Cerebellar nuclear complex (tissue), 1 donor: ENCODE measurements at places on chromosomes 1 and 21.

- no peak for DNase-seq
These were observed 24.0 kb downstream of the QSOX1 start for GRCh38 chr1:180178511-180179161.

GRCh38 chr21:28309596-28309995 is 683.1 kb downstream of the LTN1 start:
- DNase-seq: no peak

GRCh38 chr1:67874501-67875111 is 41.3 kb upstream of the GNG12 start:
- no peak for DNase-seq

DNA sequence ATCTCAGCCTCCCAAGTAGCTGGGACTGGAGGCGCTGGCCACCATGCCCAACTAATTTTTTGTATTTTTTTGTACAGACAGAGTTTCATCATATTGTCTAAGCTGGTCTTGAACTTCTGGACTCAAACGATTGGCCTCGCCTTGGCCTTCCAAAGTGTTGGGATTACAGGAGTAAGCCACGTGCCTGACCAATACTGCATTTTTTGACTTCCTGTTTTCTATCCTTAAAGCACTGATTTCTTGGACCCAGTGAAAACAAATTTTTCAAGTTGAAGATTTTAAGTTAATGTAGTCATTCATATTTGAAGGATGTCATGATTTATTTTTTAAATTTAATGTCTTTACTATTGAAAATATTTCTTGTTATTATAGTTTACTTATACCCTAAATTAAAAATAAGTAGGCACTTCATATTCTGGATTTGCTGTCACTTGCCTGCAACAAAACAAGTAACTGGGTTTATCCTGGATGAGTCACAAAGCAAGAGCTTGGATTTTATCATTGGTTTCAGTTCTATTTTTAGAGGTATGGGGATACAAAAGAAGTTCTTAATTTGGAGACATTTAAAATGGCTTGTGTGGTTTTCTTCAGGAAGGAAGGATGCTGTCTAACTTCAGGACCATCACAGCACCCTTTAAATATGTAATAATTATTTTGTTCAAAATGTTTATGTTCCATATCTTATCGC is 2.2 kb upstream of the VPS45 start:
- no peak for DNase-seq

GRCh38 chr1:7769673-7770412 is 1.3 kb upstream of the VAMP3 start:
- no peak for DNase-seq

GRCh38 chr1:23283667-23284602 is 60.1 kb downstream of the HNRNPR start:
- no peak for DNase-seq

GRCh38 chr1:109186733-109187086 is 27.0 kb upstream of the SARS1 start:
- DNase-seq: no peak

GRCh38 chr1:24928689-24929397 is 1.2 kb downstream of the RUNX3 start:
- no peak for DNase-seq

- no peak for DNase-seq
These were observed 9.2 kb upstream of the SNAPIN start for GRCh38 chr1:153649137-153649862.

DNA sequence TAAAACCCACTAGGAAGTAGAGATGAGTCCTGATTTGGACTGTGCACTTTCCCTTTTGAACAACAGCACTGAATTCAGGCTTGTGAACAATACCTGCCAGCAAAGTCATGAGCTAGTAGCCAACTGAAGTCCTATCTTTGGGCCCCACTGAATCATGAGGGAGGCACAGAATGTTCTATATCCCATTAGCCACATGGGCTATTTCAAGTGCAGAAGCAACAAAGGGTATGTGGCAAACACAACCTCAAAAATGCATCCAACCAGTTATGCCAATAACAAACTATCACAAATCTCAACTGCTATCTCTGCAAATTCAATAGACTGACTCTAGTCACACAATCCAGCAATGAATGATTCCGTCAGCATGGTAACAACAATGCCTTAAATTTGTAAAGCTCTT is 276.0 kb downstream of the MRPL39 start:
- DNase-seq: no peak

- no peak for DNase-seq
These were observed 8.9 kb upstream of the GOLT1A start for GRCh38 chr1:204222764-204223055.

- DNase-seq: no peak
These were observed 74.8 kb upstream of the PDE4B start for GRCh38 chr1:65717815-65718454.

DNA sequence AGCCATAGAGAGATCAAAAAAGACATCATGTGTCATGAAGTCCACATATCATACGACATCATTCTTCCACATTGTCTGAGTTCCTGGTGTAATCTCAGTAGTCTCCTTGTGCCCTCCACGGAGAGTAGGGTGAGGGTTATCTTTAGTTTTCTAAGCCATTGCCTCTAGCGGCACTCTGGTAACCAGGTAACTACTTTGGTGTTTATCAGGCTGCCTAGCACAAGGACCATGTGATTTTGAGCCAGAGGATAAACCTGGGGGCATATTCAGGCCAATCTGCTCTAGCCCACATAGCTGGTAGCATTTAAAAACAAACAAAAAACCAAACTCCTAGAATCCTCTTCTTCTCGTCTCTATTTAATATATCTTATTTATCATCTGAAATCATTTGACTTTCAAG is 147.4 kb downstream of the GDAP2 start:
- no peak for DNase-seq

GRCh38 chr1:228900886-228901392 is 165.7 kb downstream of the RHOU start:
- no peak for DNase-seq

DNA sequence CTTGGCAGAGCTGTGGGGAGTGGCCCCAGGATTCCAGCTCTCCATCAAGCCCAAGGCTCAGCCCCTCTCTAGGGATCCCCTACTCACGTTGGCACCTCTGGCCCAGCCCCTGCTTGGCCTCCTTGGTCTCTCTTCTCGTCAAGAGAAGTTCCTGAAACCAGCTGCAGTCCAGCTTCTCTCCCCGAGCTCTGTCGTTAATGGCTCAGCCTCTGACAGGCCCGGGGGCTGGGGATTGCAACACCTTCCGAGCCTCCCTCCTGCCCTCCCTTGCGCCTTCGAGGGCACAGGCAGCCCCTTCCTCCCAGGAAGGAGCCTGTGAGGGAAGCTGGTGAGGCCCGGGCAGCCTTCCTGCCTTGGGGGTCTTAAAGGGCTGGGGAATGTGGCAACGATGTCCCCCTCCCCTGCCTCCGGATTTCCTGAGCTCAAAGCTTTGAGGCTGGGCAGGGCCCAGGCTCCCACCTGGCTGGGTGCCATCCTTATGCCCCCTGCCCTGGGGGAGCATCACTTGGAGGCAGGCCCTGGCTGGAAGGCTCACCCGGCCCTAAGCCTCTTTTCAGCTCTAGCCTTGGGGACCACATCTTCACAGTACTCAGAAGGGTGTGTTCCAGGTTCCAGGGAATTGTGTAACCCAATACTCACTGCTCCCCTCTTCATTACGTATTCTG is at the start of gene CSF3R:
TSS of gene CSF3R (minus strand) at position 190 of the 665 bp plus-strand sequence. CDS start 3,417 bp downstream, outside the sequence.
- no peak for DNase-seq

DNA sequence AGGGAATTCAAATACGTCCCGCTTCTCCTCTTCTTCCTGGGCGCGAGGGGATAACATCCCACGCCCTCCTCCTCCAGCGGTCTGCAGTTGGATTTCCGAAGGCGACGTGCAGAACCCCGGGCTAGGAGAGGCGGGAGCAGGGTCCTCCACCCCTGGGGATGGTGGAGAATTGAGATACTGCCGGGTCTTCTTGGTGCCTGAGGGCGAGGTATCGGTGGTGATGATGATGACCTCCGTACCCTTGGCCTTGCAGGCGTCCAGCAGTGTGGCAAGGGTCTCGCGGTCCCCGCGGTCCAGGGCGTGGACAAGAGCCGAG is 3.2 kb upstream of the LIX1L start:
- no peak for DNase-seq

DNA sequence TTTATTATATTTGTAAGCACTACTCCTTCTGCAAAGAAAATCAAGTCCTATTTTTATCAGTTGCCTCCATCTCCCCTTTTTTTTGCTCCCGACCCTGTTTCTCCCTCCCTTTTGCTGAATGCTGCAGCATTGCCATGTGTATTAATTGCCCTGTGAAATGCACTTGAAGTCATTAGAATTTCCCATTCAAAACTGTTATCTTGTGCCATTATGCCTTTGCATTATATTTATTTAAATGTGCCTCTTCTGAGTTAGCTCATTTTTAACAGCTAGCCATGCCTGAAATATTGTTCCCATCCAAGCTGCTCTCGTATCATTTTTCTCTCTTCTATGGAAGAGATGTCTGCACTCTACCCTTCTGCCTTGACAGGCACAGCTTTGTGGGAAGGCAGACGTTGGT is 404.0 kb upstream of the PLXNA2 start:
- DNase-seq: no peak

- no peak for DNase-seq
These were observed 72.9 kb downstream of the SIK1 start for GRCh38 chr21:43354026-43354420.

DNA sequence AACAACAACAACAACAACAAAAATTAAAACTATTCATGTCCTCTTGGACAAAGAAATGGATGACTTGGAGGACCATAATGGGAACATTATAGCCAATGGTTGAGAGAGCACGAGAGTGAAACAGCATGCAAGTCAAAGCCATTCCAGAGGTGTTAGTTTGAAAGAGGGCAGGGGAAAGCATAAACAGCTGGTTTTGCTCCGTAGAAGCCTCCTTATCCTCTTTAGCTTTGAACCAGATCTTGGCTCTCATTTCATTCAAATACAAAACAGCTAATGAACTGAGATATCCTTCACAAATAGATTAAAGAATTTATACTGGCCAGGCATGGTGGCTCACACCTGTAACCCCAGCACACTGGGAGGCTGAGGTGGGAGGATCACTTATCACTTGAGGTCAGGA is 8.7 kb upstream of the SMG7 start:
- no peak for DNase-seq

- DNase-seq: no peak
These were observed 97.0 kb downstream of the CHRM3 start for GRCh38 chr1:239483391-239483790.

- no peak for DNase-seq
These were observed 80.2 kb upstream of the F3 start for GRCh38 chr1:94621802-94622201.

- DNase-seq: no peak
These were observed 83.4 kb upstream of the PLPPR4 start for GRCh38 chr1:99180915-99181314.

DNA sequence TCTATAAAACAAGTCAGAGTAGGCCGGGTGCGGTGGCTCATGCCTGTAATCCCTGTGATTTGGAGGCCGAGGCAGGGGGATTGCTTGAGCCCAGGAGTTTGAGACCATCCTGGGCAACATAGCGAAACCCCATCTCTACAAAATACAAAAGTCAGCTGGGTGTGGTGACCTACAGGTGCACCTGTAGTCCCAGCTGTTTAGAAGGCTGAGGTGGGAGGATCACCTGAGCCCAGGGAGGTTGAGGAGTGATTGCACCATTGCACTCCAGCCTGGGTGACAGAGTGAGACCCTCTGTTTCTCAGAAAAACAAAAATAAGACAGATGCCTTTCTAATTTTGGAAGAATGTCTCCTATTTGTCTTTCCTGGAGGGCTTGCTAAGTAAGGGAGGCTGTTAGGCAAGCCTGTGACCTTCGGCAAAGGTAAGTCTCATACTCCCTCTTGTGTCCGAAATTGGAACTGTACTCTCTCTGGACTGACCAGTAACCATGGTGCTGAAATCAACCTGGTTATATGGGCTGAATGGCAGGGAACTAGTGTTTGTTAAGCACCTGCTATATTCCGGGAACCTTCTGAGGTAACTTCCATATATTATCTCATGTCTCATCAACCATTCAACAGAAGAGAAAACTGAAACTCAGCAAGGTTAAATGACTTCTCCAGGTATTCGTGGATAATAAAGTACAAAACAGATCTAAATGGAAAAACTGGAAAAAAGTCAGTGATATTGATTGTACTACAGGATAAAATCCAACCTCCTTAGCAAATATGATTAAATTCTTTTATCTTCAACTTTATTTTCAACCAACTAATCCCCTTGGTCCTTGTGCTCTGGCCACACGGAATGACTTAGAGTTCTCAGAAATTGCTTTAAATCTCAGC is 11.8 kb upstream of the RAB3B start:
- DNase-seq: no peak

GRCh38 chr1:246383791-246384190 is 123.3 kb downstream of the SMYD3 start:
- DNase-seq: no peak

DNA sequence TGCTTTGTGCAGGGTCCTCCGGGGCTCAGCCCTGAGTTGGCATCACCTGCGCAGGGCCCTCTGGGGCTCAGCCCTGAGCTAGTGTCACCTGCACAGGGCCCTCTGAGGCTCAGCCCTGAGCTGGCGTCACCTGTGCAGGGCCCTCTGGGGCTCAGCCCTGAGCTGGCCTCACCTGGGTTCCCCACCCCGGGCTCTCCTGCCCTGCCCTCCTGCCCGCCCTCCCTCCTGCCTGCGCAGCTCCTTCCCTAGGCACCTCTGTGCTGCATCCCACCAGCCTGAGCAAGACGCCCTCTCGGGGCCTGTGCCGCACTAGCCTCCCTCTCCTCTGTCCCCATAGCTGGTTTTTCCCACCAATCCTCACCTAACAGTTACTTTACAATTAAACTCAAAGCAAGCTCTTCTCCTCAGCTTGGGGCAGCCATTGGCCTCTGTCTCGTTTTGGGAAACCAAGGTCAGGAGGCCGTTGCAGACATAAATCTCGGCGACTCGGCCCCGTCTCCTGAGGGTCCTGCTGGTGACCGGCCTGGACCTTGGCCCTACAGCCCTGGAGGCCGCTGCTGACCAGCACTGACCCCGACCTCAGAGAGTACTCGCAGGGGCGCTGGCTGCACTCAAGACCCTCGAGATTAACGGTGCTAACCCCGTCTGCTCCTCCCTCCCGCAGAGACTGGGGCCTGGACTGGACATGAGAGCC is 22.7 kb downstream of the COL6A1 start:
- DNase-seq: no peak

- DNase-seq: no peak
These were observed 20.7 kb upstream of the KCNA2 start for GRCh38 chr1:110626889-110627288.

DNA sequence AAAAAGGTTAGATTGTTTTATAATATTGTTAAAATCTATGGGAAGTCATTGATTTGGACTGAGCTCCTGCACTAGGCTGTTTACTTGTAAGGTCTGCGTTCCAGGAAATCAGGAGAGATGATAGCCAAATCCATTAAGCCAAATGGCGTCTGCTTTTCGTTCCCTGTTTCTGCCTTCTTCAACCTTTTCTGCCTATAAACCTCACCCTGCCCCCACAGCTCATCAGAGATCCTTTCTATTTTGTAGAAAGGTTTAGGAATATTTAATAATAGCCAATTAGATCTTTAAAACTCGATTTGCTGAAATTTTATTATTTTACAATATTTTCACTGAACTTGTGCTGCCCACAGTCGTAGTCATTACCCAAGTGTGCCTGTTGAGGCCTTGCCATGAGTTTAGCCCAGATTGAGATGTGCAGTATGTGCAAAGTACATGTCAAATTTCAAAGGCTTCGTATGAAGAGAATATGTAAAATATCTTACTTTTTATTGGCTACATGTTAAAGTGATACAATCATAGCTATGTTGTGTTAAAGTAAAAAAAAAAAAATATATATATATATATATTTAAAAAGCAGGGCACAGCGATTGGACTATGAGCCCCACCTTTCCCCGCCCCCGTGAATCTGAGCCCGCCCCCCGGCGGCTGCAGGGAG is 444 bp upstream of the IARS2 start:
- no peak for DNase-seq
